NCI-H446 treated with DMSO at 0.1 percent for 48 hours (cell line): ENCODE measurements at places on chromosomes 7 and 10.

- no peak for DNase-seq
These were observed 85.1 kb downstream of the SNX13 start for GRCh38 chr7:17855202-17855601.

DNA sequence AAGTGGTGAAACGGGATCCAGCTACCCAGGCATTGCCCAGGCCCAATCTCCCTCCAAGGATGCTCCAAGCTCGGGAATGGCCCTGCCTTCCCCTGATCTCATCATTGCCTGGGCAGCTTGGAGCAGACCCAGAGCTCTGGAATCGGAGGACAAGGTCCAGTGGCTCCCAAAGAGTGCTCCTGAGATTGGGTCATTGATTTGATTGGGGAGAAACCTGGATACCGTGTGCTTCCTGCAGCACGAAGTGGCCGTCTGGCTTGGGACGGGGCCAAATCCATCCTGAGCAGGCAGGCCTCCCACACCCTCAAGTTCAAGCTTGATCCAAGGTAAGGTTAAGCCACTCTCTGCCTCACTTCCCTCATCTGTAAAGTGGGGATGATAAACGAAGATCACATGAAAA is 69.9 kb downstream of the OAT start:
- DNase-seq = no peak

- DNase-seq = no peak
These were observed 527 bp downstream of the AKR1B1 start for GRCh38 chr7:134458341-134458805.

GRCh38 chr7:155322530-155322929 is 24.9 kb downstream of the INSIG1 start:
- no peak for DNase-seq

DNA sequence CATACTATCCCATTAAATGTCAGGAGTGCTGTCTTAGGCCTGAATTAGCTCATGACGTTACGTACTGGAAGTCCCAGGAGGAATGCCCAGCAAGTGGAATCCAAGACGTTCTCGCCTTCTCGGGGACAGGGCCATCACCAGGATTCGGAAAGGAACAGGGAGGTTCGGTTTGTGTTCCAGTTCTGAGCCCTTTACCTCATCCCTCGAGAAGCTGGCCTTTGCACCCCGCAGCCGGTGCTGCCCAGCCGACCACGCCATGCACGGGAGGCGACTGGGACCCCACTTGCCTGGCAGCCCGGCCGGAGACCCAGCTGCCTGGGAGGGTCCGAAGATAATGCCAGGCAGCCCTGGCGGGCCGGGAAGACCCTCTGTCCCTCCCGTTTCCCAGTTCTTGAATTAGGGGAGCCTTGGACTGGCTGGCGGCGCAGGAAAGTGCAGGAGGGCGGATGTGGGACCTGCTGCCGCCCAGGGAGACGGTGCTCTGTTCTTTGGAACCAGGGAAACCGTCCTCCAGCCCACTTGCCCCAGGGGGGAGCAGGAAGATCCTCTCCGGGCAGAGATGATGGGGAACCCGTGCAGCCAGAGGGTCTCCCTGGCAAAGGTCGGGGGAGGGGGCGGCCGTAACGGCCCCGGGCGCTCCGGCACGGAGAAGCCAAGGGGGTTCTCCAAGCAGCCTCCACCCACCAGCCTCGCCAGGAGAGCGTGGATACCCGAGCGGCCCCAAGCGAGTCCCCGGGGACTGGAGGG is 671 bp upstream of the CHST3 start:
- DNase-seq = no peak
